ENCODE measurements at places on chromosomes 5 and 9. TPM values are rescaled to one million over a fixed set of nuclear protein-coding genes. Genes with fewer than 3 reads are reported as not detected.
A peak's percentile ranks its signal among the peaks of the same experiment; 100 is the strongest.

The INSL4 gene
- not detected for total RNA-seq

DNA sequence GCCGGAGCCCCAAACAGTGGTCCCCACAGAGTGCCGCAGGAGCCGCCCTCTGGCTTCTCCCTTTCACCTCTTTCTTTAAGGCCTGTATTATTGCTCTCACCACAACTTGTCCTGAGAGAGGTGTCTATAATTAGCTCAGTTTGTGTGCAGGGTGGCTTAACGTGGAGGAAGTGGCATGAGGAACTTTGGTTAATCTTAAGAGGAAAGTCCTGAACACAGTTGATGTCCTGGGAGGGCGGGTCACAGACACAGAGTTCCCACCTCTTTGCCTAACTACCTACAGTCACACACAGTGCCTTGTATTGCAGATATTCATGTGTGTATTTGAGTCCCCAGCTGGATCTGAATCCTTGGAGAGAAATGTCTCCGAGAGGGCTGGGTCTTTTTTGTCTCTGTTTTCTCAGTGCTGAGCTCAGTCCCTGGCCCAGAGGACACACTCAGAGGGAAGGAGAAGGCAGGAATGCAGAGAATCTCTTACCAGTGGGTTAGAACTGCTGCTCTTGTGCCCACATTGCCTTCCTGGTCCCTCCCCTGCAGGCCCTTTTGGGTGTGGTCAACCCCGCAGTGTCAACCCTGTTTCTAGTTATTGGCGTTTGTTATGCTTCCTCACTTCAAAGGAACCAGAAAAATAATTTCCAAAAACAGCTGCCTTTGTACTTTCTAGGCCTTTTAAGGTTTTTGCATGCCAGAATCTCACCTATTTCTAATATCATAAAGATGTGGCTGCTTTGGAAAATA, 392.5 kb downstream of the KDM4C start:
- H3K4me1 ChIP-seq, result peaks cover 8% of the 10 kb centered on the region
- no peaks in the 10 kb centered on the region for H3K36me3 ChIP-seq
- DNase-seq, result no peak
- H3K27me3 ChIP-seq, result no peaks in the 10 kb centered on the region

DNA sequence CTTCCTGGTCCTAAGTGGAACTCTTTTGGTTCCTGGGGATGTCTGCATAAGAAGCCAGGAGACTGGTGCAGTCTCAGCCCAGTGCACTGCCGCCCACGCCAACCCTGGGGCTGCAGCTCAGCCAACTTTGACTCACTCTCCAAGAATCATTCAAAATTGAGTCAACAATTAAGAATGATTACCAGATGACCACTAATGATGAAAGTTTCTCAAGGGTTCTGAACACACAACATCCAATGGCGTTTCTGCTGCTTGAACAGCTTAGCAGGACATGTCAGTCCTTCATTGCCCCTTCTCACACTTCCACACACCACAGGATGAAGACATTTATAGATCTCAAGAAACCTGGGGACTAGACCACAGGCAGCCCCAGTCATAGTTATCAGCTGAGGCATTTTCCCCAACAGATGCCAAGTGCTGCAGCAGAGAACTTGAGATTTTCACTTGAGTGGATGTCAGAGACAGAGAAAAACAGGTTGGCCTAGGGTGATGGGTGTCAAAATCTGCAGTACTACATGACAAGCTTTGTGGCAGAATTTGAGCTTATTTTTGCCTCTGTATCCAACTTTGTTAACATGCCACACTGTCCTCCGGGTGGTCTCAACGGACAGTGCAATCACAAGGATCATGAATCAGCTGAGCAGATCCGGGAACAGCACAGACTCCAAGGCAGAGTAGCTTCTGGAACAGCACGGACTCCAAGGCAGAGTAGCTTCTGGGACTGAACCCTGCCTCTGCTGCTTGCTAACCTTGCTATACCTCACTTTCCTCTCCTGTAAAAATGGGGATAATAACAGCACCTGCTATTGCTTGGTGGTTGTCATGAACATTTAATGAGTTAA, 356.1 kb downstream of the SPOCK1 start:
- H3K4me3 ChIP-seq, result no peak overlapping the region
- peak overlapping the region; percentile 76 for H3K27ac ChIP-seq
- DNase-seq, result peak; percentile 87
- H3K4me1 ChIP-seq, result peaks cover 52% of the 10 kb centered on the region
- no peaks in the 10 kb centered on the region for H3K27me3 ChIP-seq

DNA sequence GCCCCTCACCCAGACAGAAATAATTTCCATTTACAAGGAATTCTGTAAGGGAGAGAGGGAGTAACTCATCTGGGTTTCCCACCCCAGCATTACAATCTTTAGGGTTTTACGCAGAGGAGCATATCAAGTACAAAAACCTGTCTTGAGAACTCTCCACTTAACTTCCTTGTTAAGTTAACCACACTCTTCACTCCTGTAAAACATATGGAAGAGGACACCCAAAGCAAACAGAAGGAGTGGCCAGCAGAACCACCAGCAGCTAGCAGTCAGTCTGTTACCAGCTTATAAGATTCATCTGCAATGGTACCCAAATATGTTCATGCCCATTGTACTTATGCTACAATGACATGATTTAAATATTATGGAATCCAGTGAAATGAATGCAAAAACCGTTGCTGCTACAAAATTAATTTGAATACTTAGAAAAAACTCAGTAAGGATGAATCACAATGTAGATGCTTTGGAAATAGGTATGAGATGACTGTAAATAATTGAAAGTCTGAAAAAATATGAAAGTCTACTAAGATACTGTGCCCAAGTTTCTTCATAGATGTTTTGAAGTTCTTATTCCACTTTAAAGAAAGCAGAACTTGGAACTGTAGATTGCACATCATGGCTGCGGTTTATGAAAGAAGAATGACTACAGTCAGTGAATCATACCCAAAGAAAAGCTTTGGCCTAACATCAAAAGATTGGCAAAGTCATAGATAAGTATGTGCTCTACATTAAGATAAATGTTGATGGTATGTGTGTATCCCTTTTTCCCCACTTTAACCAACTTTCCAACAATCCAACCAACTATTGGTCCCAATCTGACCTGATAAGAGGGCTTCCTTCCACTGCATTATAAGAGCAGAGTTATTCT, 233.6 kb downstream of the ACTL7B start:
- no peak overlapping the region for H3K4me3 ChIP-seq
- peaks cover 9% of the 10 kb centered on the region for H3K4me1 ChIP-seq
- peak; percentile 59 for DNase-seq
- peaks cover 4% of the 10 kb centered on the region for H3K36me3 ChIP-seq

DNA sequence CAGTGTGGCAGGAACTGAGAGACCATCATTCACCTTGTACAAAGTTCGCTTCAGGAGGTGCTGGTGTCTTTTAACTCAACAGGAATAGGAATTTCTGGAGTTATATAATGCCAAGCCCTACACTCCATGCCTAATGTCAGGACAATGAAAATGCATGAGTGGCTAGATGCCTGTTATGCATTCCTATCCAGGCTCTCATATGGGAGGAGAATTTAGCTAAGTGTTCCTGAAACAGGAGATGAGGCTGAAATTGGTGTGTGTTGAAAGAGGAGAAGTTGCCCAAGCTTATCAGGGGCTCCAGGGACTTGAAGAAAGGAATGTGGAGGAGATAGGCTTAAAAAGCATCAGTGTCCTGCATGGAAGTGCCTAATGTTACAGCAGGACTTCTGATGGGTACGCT, 26.8 kb upstream of the PRUNE2 start:
- DNase-seq, result no peak
- no peak overlapping the region for H3K4me3 ChIP-seq
- no peaks in the 10 kb centered on the region for H3K36me3 ChIP-seq
- no peak overlapping the region for H3K27ac ChIP-seq
- no peaks in the 10 kb centered on the region for H3K27me3 ChIP-seq

DNA sequence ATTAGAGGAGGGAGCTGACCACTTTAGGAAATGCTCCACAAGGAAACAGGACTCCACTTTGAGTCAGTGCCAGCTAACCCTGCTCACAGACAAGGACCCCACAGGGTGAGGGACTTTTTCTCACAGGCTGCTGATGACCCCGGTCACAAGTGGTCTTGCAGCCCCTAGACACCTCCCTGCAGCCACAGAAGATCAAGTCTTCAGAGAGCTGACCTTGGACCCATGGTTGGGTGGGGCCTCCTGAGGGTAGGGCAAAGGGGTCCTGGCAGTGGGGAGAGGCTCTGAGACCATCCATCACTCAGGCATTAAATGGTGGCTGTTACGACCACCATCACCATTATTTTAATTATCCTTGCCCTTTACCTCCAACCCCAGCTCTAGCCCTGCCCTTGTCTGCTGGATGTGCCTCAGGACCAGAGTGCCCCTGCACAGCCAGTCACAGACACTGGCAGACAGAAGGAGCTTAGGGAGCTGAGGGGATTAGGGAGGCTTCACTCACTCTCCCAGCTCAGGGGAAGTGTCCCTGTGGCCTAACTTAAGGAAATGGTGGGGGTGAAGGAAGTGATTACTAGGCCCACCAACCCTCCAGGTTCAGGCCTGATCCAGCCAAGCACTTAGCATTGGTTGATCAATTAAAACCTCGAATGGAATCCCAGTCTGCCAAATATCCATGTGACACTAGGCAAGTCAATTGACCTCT, 1.6 kb downstream of the ACSL6 start:
- DNase-seq, result no peak
- H3K36me3 ChIP-seq, result no peaks in the 10 kb centered on the region
- no peaks in the 10 kb centered on the region for H3K27me3 ChIP-seq
- H3K4me1 ChIP-seq, result peaks cover 18% of the 10 kb centered on the region

- H3K4me1 ChIP-seq, result no peaks in the 10 kb centered on the region
- DNase-seq, result no peak
- no peaks in the 10 kb centered on the region for H3K27me3 ChIP-seq
- H3K27ac ChIP-seq, result no peak overlapping the region
- no peaks in the 10 kb centered on the region for H3K36me3 ChIP-seq
- no peak overlapping the region for H3K4me3 ChIP-seq
These were observed 94.8 kb upstream of the SEMA6A start for GRCh38 chr5:116669261-116670031.

- H3K4me1 ChIP-seq, result peaks cover 30% of the 10 kb centered on the region
- no peak overlapping the region for H3K4me3 ChIP-seq
- no peaks in the 10 kb centered on the region for H3K36me3 ChIP-seq
- no peaks in the 10 kb centered on the region for H3K27me3 ChIP-seq
- DNase-seq, result no peak
These were observed 33.4 kb downstream of the MAP1B start for GRCh38 chr5:72140711-72141110.

DNA sequence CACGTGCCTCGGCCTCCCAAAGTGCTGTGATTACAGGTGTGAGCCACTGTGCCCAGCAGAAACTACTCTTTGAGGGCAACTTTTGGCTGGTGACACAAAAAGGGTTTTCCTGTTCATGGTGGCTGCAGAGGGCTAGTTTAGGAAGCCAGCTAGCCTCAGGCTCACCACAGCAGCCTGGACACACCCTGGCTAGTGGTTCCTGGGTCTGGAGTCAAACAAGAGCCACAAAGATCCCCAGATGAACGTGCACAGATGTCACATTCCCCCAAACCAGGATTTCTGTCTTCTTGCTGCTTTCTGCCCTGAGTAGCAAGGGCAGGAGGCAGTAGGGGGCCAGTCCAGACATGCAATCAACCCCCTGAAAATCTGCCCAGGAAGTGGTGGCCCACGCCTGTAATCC, 6.8 kb downstream of the HBEGF start:
- H3K27me3 ChIP-seq, result no peaks in the 10 kb centered on the region
- peaks cover 36% of the 10 kb centered on the region for H3K36me3 ChIP-seq
- no peak overlapping the region for H3K4me3 ChIP-seq
- H3K4me1 ChIP-seq, result peaks cover 24% of the 10 kb centered on the region

DNA sequence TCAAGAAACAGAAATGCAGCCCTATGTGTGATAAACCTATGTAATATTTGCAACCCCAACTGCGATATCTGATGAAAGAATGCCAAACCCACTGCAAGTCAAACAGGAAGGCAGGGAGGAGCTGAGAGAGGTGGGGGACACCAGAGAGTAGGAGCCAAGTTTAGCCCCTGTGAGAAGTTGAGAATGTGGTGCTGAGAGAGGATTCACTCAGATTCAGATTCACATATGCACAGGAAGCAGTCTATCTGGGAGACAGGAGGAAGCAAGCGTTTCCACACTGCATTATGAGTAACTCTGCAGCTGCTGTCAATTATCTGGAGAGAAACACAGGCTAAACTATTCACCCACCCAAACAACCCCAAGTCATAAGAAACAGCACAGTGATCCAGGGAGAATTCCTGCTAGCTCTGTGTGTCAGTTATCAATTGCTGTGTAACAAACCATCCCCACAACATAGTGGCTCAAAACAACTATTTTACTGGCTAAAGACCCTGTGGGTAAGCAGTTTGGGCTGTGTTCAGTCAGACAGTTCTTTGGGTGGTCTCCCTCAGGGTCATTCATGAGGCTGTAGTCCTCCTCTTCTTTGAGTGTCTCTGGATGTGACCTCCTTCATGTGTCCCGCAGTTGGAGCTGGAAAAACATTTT, 161.9 kb upstream of the RAI14 start:
- H3K4me3 ChIP-seq, result no peak overlapping the region
- DNase-seq, result no peak
- H3K27me3 ChIP-seq, result no peaks in the 10 kb centered on the region
- no peaks in the 10 kb centered on the region for H3K36me3 ChIP-seq
- H3K27ac ChIP-seq, result no peak overlapping the region

- H3K4me3 ChIP-seq, result no peak overlapping the region
- peak; percentile 28 for DNase-seq
- H3K27me3 ChIP-seq, result peaks cover 50% of the 10 kb centered on the region
- no peak overlapping the region for H3K27ac ChIP-seq
- no peaks in the 10 kb centered on the region for H3K4me1 ChIP-seq
These were observed 139.9 kb downstream of the PIP5K1B start for GRCh38 chr9:68844631-68845612.

The ORM2 gene
- not detected for total RNA-seq

GRCh38 chr5:130316971-130317680, 412.9 kb downstream of the CHSY3 start:
- no peak overlapping the region for H3K4me3 ChIP-seq
- no peaks in the 10 kb centered on the region for H3K4me1 ChIP-seq
- H3K27me3 ChIP-seq, result no peaks in the 10 kb centered on the region

DNA sequence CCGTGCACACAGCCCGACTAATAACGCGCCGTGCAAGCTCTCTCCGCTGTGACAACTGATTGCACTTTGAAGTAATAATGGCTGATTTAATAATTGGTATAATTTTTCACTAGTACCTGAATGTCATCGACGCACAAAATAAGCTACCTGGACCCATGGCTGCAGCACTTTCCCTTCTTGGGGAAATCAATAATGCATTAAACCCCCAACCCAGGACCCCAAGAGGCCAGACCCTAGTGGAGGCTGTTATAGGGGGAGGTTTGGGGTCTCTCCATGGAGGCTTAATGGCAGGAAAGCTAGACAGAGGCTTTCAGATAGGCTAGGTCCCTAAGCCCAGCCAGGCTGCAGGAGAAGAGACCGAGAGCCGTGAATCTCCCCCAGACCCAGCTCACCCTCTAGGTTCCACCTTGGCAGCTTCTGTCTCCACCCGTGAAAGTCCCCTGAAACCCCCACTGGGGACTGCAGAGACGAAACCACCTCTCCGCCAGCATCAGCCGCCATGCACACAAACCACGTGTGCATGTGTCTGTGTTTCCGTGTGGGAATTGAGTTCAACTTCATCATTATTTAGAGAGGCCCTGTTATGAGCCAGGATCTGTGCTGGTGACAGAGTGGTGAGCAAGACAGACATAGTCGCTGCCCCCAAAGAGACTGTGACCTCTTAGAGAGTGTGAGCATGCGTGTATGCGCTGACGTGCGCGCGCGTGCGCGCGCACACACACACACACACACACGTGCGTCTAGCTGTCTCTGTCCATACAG, 168.6 kb upstream of the MVB12B start:
- H3K4me3 ChIP-seq, result no peak overlapping the region
- H3K27ac ChIP-seq, result no peak overlapping the region
- H3K4me1 ChIP-seq, result no peaks in the 10 kb centered on the region
- H3K27me3 ChIP-seq, result peaks cover 62% of the 10 kb centered on the region

Data from MCF 10A (cell line).